Activated CD4-positive, alpha-beta T cell treated with anti-CD3 and anti-CD28 coated beads for 36 hours (primary cell): ENCODE measurements at places on chromosomes 3 and 15.

DNA sequence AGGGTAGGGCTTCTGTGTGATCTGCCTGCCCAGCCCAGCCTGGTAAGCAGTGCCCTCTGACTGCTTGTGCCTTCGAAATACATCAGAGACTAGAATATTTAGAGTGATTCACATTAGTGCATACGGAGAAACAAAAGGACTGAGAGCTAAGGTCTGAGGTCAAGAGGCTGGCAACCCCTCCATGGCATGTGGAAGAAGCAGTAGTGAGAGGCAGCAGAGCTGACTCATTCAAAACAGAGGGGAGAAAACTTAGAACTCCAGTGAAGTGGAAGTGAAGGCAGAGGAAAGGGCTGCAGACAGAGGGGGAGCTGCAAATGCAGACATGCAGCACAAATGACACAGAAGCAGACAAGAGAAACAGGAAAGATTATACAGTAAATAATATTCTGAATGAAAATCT lies 61.6 kb downstream of the ULK4 start:
- H3K27me3 ChIP-seq, result no peaks in the 10 kb centered on the region
- H3K4me3 ChIP-seq, result no peak overlapping the region
- no peak overlapping the region for H3K27ac ChIP-seq
- peaks cover 11% of the 10 kb centered on the region for H3K36me3 ChIP-seq
- no peaks in the 10 kb centered on the region for H3K4me1 ChIP-seq
- DNase-seq, result no peak

GRCh38 chr3:187586226-187586625 lies 84.0 kb downstream of the SST start:
- H3K27ac ChIP-seq, result no peak overlapping the region
- DNase-seq, result no peak
- no peaks in the 10 kb centered on the region for H3K4me1 ChIP-seq
- H3K36me3 ChIP-seq, result no peaks in the 10 kb centered on the region
- H3K4me3 ChIP-seq, result no peak overlapping the region
- peaks cover 31% of the 10 kb centered on the region for H3K27me3 ChIP-seq

- H3K4me3 ChIP-seq, result no peak overlapping the region
- H3K4me1 ChIP-seq, result no peaks in the 10 kb centered on the region
Observed at GRCh38 chr15:35330048-35330695, 215.8 kb downstream of the DPH6 start.

GRCh38 chr15:65318870-65319356 lies 14.4 kb downstream of the RNU5B-1 start:
- H3K27ac ChIP-seq, result no peak overlapping the region
- no peaks in the 10 kb centered on the region for H3K4me1 ChIP-seq
- peaks cover 4% of the 10 kb centered on the region for H3K27me3 ChIP-seq
- no peaks in the 10 kb centered on the region for H3K36me3 ChIP-seq
- peak; percentile 86 for DNase-seq

- peaks cover 10% of the 10 kb centered on the region for H3K4me1 ChIP-seq
- H3K27ac ChIP-seq, result no peak overlapping the region
- H3K27me3 ChIP-seq, result no peaks in the 10 kb centered on the region
Observed at GRCh38 chr15:45395943-45396342, 17.6 kb upstream of the GATM start.

GRCh38 chr3:36813305-36813704 lies 49.0 kb upstream of the DCLK3 start:
- H3K4me3 ChIP-seq, result no peak overlapping the region
- no peaks in the 10 kb centered on the region for H3K27me3 ChIP-seq
- no peaks in the 10 kb centered on the region for H3K4me1 ChIP-seq
- no peak for DNase-seq
- H3K27ac ChIP-seq, result no peak overlapping the region

DNA sequence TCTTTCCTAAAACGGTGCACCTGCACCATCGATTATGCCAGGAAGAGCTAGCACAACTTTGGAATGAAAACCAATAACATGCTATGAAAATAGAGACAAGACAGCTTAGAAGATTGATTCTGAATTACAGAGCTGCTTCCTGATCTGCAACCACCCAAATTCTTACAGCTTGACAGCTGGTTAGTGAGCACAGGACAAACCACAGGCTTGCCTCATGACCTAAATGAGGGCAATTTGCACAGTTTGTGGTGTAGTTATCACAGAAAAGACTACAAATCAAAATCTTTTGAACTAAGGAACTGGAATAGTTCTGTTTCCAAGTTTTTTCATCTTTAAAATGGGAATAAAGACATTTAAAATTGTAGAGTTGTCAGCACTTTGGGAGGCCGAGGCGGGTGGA lies 533.5 kb downstream of the NAALADL2 start:
- no peaks in the 10 kb centered on the region for H3K36me3 ChIP-seq
- H3K27ac ChIP-seq, result no peak overlapping the region
- H3K4me1 ChIP-seq, result no peaks in the 10 kb centered on the region
- no peak for DNase-seq

GRCh38 chr15:75107908-75108838 lies 84.8 kb downstream of the PPCDC start:
- peaks cover 27% of the 10 kb centered on the region for H3K27me3 ChIP-seq
- peak; percentile 81 for DNase-seq
- H3K27ac ChIP-seq, result no peak overlapping the region
- peaks cover 28% of the 10 kb centered on the region for H3K4me1 ChIP-seq
- H3K36me3 ChIP-seq, result no peaks in the 10 kb centered on the region
- no peak overlapping the region for H3K4me3 ChIP-seq

GRCh38 chr3:134239538-134239937 lies 11.1 kb downstream of the RYK start:
- H3K36me3 ChIP-seq, result peaks cover 12% of the 10 kb centered on the region
- H3K27me3 ChIP-seq, result no peaks in the 10 kb centered on the region
- H3K4me1 ChIP-seq, result peaks cover 90% of the 10 kb centered on the region
- peak overlapping the region; percentile 87 for H3K27ac ChIP-seq
- H3K4me3 ChIP-seq, result peak overlapping the region; percentile 45
- DNase-seq, result peak; percentile 11

DNA sequence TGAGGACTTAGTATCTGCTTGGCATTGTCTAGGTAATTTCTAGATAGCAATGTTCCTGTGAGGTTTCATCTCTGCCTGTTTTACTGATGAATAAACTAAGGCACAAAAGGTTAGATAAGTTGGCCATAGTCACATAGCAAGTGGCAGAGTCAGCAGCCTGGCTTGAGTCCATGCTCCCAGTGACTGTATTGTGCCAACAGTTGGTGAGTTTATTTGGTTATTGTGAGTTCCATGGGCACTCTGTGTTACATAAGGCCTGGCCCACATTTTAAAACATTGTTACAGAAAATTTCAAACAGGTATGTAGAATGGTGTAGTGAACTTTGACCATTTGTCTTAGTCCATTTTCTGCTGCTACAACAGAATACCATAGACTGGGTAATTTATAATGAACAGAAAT lies 15.2 kb downstream of the MCM2 start:
- H3K4me1 ChIP-seq, result no peaks in the 10 kb centered on the region
- DNase-seq, result no peak
- no peak overlapping the region for H3K27ac ChIP-seq
- H3K4me3 ChIP-seq, result no peak overlapping the region
- H3K27me3 ChIP-seq, result no peaks in the 10 kb centered on the region

GRCh38 chr3:144263706-144264105 lies 292.1 kb downstream of the DIPK2A start:
- no peaks in the 10 kb centered on the region for H3K36me3 ChIP-seq
- no peak overlapping the region for H3K27ac ChIP-seq
- DNase-seq, result no peak
- peaks cover 4% of the 10 kb centered on the region for H3K27me3 ChIP-seq
- H3K4me1 ChIP-seq, result no peaks in the 10 kb centered on the region
- no peak overlapping the region for H3K4me3 ChIP-seq

- no peaks in the 10 kb centered on the region for H3K27me3 ChIP-seq
- H3K27ac ChIP-seq, result peak overlapping the region; percentile 99
- peaks cover 45% of the 10 kb centered on the region for H3K36me3 ChIP-seq
- peak; percentile 94 for DNase-seq
- peak overlapping the region; percentile 98 for H3K4me3 ChIP-seq
- H3K4me1 ChIP-seq, result peaks cover 34% of the 10 kb centered on the region
Observed at GRCh38 chr15:72230197-72231065, 559 bp downstream of the PKM start.

DNA sequence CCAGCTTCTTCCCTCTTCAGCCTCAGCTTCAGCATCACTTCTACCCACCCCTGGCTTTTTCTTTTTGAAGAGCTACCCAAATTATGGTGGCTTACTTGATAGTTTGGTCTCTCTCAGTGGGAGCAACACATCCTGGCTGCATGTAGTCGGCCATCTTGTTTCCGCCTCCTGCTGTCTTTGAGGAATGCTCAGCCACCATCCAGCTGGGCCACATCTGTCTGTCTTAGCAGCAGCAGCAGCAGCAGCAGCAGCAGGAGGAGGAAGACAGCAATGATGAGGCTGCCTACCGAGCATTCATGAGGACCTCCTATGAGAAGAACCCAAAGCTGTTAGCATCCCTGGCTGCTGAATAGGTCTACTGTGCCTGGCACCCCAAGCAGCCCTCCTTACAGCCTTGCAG lies 19.7 kb downstream of the IL16 start:
- no peak overlapping the region for H3K27ac ChIP-seq
- peaks cover 14% of the 10 kb centered on the region for H3K27me3 ChIP-seq
- peaks cover 3% of the 10 kb centered on the region for H3K36me3 ChIP-seq
- no peak overlapping the region for H3K4me3 ChIP-seq
- no peaks in the 10 kb centered on the region for H3K4me1 ChIP-seq

DNA sequence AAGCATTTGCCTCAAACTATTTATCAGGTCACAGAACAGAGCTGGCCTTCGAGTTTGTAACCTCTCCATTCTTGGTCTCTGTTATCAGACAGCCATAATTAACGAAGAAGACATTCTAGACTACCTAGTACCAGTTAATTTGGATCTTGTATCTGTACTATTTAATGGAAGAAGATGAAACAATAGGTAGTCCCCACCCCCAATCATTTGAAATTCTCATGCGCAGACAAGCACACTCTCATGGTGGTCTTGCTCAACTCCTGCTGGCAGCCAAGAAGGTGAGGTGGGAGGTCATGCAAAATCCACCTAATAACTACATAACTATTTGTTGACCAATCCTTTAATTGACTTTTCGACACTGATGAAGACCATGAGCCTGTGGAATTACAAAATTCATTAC lies 2.8 kb upstream of the SKIL start:
- H3K4me1 ChIP-seq, result peaks cover 27% of the 10 kb centered on the region
- H3K27ac ChIP-seq, result no peak overlapping the region
- H3K36me3 ChIP-seq, result peaks cover 11% of the 10 kb centered on the region
- no peaks in the 10 kb centered on the region for H3K27me3 ChIP-seq

DNA sequence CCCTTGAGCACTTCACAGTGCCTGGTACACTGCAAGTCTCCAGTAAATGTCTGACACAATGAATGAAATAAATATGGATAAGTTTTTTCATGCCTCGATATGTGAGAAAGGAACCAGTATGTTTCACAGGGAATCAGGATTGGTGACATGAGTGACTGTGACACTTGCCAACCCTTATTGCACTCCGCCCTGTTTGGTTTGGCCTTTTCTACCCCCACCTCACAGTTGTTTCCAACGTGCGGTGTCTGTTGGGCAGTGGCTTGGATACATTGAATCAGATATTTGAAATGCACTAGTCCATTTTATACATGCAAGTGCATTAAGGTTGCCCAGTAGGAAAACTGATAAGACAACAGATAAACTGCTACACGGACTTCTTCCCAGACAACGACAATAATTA lies 2.0 kb downstream of the NPHP3 start:
- peak overlapping the region; percentile 8 for H3K27ac ChIP-seq
- peaks cover 21% of the 10 kb centered on the region for H3K36me3 ChIP-seq
- peaks cover 43% of the 10 kb centered on the region for H3K4me1 ChIP-seq
- H3K27me3 ChIP-seq, result no peaks in the 10 kb centered on the region
- H3K4me3 ChIP-seq, result peak overlapping the region; percentile 90

- no peak for DNase-seq
- H3K36me3 ChIP-seq, result no peaks in the 10 kb centered on the region
- H3K27me3 ChIP-seq, result peaks cover 2% of the 10 kb centered on the region
- no peak overlapping the region for H3K27ac ChIP-seq
Observed at GRCh38 chr15:69945729-69946128, 152.0 kb downstream of the TLE3 start.

GRCh38 chr3:107387555-107387954 lies 10.3 kb downstream of the CCDC54 start:
- no peak for DNase-seq
- H3K36me3 ChIP-seq, result no peaks in the 10 kb centered on the region
- H3K27me3 ChIP-seq, result peaks cover 3% of the 10 kb centered on the region
- H3K4me3 ChIP-seq, result no peak overlapping the region

DNA sequence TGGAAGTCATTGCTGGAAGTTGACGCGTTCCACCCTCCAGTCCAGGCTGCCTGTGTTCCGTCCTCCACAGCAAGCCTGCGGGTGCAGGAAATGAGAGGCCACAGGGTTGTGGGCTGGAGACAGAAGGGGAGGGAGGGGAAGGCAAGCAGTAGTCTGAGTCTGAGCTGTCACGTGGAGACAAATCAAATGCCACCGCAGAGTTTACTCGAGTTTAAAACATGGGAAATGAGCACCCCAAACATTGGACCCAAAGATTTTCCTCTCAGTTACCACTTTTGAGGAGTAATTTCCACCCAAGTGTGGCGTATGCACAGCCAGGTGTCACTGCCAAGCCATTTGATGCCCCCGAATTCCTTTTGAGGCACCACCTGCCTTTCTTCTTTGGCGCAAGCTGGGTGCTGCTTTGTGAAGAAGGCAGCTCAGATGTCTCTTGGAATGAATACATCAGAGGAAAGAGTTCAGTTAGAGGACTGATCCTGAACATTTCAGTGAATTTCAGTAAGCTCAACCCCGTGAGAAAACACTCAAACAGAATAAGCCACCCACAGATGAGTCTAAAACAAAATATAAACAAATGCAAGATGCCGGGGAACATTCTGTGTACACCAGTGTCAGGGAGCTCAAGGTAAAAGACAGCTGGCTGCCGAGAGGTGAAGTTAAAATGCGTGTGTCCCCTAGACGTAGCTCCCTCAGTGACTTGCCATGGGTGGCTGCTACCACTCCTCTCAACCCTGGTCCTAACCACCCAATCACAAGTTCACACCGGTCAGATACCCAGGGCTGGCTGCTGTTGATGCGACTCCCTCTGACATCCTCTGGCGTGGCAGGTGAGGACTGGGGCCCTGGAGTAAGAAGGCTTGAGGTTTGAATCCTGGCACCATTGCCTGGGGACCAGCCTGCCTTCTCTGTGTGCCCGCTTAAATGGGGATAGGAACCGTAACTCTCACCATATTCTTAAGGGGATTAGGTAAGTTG lies 203.8 kb downstream of the UACA start:
- DNase-seq, result peak; percentile 86
- peaks cover 14% of the 10 kb centered on the region for H3K4me1 ChIP-seq
- H3K4me3 ChIP-seq, result no peak overlapping the region
- no peak overlapping the region for H3K27ac ChIP-seq
